ENCODE measurements at places on chromosomes 11 and 22.

- no peak for DNase-seq
These were observed 191.4 kb downstream of the TENM4 start for GRCh38 chr11:79249295-79249993.

- DNase-seq, result no peak
These were observed 579 bp upstream of the CYB5R2 start for GRCh38 chr11:7673724-7674434.

- DNase-seq, result no peak
These were observed 555.8 kb downstream of the BUD13 start for GRCh38 chr11:116217006-116217405.

- no peak for DNase-seq
These were observed 16.4 kb downstream of the LMO1 start for GRCh38 chr11:8247312-8247711.

GRCh38 chr22:35310556-35311550 is 11.2 kb downstream of the TOM1 start:
- no peak for DNase-seq

GRCh38 chr11:92675810-92676209 is 293.6 kb upstream of the MTNR1B start:
- DNase-seq, result no peak

Data from activated T-helper 1 cell treated with anti-CD3 and anti-CD28 coated beads, Interleukin-2, amount 50 U/mL, for 16 hours (primary cell).